ENCODE measurements at places on chromosomes 1 and 21. TPM values are rescaled to one million over a fixed set of nuclear protein-coding genes. Genes with fewer than 3 reads are reported as not detected.
A peak's percentile ranks its signal among the peaks of the same experiment; 100 is the strongest.

- peak; percentile 88 for DNase-seq
Observed at GRCh38 chr1:28359592-28360239, 9.8 kb upstream of the PHACTR4 start.

- no peak for DNase-seq
Observed at GRCh38 chr1:8915446-8915845, 30.2 kb upstream of the CA6 start.

GRCh38 chr1:231354330-231355020 is 16.4 kb downstream of the SPRTN start:
- no peak for DNase-seq

Gene HPDL
- not detected for total RNA-seq

Gene CRP
- total RNA-seq: not detected

All from stomach (tissue), 19 donors.